ENCODE measurements at places on chromosomes 1 and 21.

- DNase-seq, result no peak
These were observed 294.6 kb downstream of the RPS6KC1 start for GRCh38 chr1:213345621-213346020.

DNA sequence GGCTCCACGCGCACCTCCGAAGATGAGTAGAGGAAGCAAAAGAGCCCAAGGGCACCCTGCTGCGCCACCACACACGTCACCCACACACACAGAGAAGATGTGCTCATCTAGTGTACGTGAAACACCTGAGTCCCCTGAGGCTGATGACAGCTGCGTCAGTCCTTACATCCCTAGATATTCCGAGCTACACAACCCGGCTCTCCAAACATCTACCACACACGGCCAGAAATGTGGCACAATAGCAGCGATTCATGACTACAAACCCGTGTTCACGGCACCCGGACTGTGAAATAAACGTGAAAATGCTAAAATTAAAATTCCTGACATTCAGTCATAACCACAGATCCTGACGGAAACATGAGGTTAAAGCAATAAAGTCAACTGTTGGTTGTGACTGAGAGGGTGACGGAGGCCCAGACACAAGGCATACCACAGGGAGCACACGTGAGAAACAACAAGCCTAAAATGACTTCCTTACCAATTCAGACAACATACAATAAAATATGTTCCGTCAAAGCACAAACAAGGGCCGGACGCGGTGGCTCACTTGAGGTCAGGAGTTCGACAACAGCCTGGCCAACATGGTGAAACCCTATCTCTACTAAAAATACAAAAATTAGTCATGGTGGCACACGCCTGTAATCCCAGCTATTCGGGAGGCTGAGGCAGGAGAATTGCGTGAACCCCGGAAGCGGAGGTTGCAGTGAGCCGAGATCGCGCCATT lies 7.3 kb downstream of the SSU72 start:
- DNase-seq, result no peak

DNA sequence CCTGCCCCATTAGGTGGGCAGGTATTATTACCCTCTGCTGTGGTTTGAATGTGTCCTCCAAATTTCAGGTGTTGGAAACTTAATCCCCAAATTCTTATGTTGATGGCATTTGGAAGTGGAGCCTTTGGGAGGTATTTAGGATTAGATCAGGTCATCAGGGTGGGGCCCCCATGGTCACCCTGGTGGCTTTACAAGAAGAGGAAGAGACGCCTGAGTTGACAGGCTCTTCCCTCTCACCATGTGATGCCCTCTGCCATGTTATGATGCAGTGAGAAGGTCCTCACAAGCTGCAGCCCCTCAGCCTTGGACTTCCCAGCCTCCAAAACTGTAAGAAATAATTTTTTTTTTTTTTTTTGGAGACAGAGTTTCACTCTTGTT lies 8.8 kb upstream of the THEMIS2 start:
- no peak for DNase-seq

DNA sequence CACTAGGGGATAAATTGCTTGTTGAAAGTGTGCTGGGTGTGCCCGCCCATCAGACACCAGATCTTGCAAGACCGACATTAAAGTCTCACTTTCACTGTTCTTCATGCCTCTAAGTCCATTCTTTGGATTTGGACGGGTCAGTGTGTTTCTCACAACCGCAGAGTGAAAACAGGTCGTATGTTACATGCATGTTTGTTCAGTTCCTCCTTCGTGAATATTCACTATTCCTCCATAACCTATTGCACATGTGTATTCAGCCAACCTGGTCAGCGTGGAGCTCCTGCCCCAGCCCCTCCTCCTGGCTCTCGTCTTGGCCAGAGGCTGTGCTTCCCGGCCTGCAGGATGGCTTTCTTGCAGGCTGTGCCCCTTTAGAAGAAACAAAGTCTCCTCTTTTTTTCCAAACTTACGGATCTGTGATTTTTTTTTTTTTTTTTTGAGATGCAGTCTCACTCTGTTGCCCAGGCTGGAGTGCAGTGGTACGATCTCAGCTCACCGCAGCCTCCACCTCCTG lies 2.2 kb upstream of the KRTAP10-6 start:
- DNase-seq, result peak; percentile 10

GRCh38 chr1:172531412-172532182 lies 1.4 kb upstream of the SUCO start:
- DNase-seq, result no peak

DNA sequence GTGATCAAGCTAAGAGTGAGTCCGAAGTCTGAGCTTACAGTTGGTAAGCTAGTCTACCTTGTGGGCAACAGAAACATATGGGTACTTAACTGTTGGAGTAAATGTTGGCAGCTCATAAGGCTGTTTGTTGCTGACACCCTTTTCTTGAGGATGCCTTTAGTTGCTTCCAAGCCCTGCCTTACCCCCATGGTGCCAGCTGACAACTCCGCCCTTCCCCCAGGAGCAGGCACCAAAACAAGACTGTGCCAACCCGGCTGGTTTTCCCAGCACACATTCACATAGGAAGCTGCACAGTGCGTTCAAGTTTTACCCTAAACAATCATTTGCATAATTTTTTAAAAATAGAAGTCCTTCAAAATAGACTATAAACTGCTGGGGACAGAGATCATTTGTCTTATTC lies 150.2 kb upstream of the LMO4 start:
- DNase-seq, result no peak

DNA sequence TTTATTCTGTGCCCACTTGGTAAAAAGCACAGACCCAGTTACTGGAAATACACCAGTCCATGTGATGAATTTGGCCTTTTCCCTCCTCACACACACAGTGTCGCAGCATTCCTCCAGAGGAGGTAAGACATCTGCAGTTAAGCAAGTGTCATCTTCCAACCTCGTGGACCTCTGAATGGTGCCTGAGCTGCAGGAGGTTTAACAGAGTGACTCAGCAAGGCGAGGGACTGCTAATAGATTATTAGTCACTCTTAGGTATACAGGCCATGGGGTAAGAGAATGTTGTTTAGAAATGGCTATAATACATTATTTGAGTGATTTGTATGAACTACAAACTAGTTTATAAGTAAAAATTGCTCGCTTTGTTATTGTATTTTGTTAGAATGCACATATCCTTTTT lies 8.6 kb upstream of the LRRC8B start:
- DNase-seq, result no peak

- no peak for DNase-seq
These were observed 104.6 kb downstream of the AMY1C start for GRCh38 chr1:103854279-103854678.

GRCh38 chr1:228005511-228006033 lies 1.2 kb upstream of the WNT3A start:
- peak; percentile 17 for DNase-seq

DNA sequence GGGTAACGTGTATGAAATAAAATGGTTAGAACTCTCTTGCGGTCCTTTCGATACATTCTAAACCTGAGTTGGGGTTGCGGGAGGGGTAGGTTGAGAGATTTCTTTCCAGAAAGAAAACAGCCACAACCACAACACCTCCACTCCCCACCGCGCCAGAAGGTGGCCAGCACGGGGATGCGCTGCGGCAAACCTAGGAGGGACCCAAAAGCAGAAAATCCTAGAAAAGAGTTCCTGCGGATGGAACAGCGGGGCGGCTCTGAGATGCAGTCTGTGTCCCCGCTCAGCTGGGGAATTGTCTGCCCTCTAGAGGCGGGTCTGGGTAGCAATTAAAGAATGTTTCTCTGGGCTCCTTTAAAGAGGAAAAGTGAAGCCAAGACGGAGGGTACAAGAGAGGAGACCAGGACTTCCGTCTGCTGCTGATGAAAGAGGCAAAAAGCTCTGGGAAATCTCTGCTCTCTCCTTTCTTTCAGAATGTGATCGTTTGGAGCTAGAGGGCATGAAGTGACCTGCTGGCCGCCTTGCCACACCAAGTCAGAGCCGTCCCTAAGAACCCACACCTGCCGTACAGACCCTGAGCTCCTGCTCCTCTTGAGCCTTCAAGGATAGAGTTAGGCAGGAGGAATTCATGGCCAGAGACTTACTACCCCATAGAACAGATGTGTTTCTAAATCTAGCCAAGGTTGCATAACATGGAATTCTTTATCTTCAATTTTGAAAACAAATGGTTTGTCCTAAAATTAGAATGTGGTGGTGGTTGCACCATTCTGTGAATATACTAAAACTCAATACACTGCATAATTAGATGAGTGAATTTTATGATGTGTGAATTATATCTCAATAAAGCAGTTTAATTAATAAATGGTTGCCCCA lies 46.5 kb upstream of the COA6 start:
- peak; percentile 78 for DNase-seq

- DNase-seq, result no peak
These were observed 10.4 kb upstream of the CELA3B start for GRCh38 chr1:21966247-21967000.

GRCh38 chr1:183885142-183885735 lies 80.3 kb downstream of the RGL1 start:
- DNase-seq, result no peak

- no peak for DNase-seq
These were observed 988.1 kb upstream of the B3GALT2 start for GRCh38 chr1:194174528-194174927.

- DNase-seq, result no peak
These were observed 113.6 kb downstream of the MACF1 start for GRCh38 chr1:39317910-39318633.

GRCh38 chr1:21721295-21721985 lies 52.3 kb upstream of the RAP1GAP start:
- DNase-seq, result no peak

- no peak for DNase-seq
These were observed 15.7 kb upstream of the IGSF21 start for GRCh38 chr1:18091660-18092446.

DNA sequence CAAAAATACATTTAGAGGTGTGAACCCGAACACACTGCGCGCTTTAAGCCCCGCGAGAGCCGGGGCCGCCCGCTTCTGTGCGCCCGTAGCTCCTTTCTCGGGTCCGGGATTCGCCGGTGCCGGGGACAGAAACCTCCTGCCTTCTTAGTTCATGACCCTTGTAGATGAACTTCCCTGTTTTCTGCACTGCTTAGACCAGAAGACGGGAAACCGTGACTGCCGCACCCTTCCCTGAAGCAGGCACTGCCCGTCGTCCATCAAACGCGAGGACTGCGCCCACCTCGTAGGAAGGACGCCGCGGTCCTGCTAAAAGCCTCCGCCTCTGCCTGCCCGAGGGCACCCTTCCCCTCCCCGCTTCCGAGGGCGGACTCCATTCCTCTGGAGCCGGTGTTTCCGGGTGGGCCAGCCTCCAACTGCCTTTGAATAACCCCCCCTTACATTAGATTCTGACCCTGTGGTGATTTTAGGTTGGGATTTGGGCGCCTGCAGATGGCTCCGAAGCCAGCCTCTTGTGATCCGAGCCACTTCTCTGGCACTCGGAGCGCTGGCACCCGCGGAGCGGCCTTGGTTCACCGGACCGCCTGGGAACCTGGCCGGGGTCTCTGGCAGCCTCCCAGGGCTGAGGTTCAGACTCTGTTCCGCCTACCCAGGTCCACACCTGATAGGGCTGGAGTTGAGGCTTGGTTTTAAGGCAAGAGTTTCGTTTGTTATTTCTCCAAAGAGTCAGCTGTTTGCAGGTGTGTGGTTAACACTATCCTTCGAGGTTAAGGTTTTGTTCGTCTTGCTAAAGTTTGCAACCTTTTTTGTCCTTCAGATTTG lies 1.2 kb upstream of the PTTG1IP start:
- DNase-seq, result peak; percentile 64

GRCh38 chr1:156082309-156083091 lies at the start of gene MEX3A:
Gene MEX3A (minus strand): TSS chr1:156082465. CDS start chr1:156081998, 467 bp downstream.
- peak; percentile 79 for DNase-seq

- DNase-seq, result peak; percentile 90
These were observed 78.6 kb downstream of the HHAT start for GRCh38 chr1:210407207-210407886.

DNA sequence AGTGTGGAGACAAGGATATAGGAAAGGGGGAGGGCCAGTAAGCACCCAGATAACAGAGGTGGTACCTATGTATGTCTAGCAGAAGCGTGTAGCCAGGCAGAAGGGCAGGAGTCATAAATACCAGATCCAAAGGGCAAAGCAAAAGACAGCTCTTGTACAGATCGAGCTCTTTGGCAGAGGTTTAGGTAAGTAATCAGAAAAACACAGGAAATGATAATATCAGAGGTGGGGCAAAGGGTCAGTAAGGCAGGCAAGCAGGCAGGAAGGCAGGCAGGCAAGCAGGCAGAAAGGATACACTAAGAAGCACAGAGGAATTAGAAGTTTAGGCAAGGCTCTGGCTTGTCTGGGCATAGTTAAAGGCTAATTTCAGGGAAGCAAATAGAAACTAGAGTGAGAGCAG lies 22.7 kb upstream of the SLFNL1 start:
- no peak for DNase-seq

DNA sequence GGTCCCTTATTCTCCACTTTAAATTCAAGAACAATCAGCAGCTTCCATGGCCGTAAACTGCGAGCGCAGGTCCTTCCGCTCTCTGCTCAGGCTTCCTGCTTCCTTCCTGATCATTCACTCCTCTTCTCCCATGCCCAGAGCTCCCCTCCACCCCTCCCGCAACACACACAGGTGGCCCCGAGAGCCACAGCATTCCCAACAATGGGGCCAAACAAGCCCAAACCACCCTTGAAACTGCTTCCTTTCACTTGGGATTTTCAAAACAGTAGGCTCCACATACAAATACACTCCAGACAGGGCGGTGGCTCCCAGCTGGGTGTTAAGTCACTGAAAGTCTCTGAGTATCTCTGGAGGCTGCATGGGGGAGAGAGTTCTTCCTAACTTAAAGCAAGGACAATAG lies 11.4 kb downstream of the FAM89A start:
- DNase-seq, result no peak

DNA sequence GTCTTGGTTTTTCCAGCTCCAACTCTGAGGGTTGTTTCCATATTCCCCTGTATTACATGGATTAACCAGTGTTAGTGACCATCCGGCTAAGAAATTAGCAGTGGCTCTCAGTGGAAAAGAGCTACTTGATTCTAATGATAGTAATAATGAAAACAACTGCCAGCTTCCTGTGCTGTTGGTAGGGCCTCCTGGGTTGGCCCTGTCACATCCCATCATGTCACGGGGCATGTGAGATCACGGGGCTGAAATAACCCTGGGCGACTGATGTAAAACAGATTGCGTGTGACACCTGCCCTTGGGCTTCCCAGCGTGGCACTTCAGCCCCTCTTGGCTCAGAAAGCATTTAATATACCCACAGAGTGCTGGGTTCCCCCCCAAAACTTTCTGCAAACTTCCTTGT lies 149.0 kb downstream of the ROR1 start:
- DNase-seq, result no peak

GRCh38 chr1:193707271-193708021 lies 521.0 kb upstream of the B3GALT2 start:
- DNase-seq, result no peak

GRCh38 chr1:161691846-161692245 lies 15.2 kb upstream of the FCRLA start:
- no peak for DNase-seq

DNA sequence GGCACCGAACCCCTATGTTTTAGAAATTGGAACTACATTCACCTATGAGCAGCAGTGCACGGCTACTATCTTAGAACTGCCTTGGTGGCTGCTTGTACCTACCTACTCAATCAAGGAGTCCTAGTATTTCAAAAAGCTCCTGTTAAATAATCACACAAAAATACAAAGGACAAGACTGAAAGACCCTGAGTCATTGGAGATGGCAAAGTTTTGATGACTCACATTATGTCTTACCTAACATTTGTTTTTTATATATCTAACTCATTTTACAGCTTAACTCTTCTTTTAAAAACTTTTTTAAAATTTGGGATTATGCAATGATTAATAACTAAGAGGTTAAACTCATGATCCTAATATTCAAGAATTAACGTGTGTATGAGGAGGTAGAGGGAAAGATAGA lies 1206.0 kb upstream of the TMPRSS15 start:
- no peak for DNase-seq

GRCh38 chr1:115323366-115324004 lies 14.6 kb downstream of the NGF start:
- DNase-seq, result no peak
